ENCODE measurements at places on chromosomes 2 and 18.

DNA sequence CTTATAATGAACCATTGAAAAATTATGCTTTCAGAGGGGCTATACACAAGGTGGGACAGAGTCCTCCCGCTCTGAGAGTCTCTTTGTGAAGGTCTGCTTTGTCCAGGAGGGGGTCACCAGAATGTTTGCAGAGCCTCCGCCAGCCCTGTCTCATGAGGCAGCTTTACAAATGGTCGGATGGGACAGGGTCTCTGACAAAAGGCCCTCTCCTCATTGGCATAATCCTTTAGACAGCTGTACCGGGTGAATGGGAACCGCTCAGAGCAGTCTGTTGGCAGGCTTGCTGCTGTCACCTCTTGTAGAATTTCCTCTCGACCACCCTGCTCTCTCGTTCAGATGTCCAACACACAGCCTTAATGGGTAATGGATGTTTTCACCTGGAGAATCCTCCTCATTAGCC, 40.2 kb upstream of the TGIF1 start:
- DNase-seq, result no peak

DNA sequence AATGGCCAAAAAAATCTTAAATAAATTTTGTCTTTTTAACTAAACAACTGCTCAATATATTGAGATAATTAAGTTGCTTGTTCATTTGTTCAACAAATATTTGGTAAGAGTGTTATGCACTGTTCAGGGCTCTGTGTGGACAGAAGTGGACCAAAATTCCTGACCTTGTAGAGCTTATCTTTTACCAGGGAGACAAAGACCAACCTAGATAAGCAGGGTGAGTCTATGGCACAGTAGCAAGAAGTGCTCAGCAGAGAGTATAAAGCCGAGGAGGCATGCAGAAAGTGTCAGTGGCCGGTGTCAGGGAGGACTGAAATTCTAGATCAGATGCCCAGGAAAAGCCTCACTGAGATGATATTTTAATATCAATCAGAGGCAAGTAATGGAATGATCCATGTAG, 2.6 kb downstream of the RAB27B start:
- DNase-seq, result no peak

DNA sequence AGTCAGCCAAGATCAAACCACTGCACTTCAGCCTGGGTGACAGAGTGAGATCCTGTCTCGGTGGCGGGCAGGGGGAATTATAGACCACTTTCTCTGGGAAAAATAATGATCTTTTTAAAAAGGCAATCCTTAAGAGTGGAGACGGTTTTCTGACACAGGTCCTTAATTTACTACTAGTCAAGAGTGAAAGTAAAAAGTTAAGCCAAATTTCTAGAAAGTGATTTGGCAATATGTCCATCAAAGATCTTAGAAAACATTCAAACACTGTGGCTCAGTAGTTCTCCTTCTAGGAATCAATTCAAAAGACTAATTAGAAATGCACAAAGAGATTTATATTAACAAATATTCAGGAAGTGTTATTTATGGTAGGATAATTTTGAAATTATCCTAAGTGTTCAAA, 148.5 kb upstream of the DNMT3A start:
- no peak for DNase-seq

DNA sequence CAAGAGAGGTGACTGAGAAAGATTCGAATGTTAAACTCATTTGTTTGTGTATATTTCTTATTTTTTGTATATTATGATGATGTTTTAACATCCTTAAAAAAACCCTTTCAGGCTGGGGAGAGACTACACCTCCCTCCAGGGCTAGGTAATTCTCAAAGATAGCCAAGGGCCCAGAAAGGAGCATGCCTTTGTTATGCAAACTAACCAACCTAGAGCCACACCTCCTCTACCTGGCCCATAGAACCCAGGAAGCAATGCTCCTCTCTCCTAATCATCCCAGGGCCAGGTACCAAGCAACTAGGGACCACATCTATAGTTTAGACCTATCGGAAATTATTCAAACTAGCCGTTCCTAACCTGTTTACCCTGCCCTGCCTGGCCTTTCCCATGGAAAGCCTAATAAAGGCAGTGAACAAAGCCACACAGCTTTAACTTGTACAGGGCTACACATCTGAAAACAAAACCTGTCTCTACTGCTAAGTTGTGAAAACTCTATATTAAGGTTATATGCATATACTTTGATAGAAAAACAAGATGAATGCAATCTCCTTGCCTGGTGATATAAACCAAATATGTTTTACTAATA, 79.7 kb downstream of the COLEC12 start:
- no peak for DNase-seq

DNA sequence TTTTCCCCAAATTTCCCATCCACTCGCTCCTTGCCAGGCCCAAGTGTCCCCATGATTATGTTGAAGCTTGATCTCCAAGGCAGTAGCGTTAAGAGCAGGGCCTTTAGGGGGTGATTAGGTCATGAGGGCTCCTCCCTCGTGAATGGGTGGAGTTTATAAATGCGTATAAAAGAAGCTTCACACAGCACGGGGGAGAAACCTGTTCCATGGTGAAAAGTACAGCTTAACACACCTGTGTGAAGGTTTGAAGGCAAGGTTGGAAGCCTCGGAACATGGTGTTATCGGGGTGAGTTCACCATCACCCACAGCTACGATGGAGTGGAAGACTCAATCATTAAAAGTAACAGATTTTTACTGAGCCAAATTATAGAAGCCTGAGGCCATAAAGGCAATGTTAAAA, 137.4 kb upstream of the ALKAL2 start:
- no peak for DNase-seq

DNA sequence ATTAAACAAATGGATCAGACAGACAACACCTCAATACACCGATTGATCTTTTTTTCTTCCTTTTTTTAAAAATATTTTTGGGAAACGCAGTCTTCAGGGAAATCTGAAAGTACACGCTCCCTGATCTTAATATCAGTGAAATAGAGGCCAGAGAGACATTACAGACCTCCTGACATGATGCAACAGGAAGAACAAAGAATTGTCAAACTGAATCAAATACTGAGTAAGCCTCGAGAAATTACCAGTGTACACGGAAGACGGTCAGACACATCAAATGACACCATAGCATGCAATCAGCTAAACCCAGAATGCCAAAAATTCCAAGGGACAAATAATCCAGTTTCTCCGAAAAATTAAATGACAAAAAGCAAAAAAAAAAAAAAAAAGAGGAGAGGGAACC, 80.2 kb upstream of the NFU1 start:
- no peak for DNase-seq

DNA sequence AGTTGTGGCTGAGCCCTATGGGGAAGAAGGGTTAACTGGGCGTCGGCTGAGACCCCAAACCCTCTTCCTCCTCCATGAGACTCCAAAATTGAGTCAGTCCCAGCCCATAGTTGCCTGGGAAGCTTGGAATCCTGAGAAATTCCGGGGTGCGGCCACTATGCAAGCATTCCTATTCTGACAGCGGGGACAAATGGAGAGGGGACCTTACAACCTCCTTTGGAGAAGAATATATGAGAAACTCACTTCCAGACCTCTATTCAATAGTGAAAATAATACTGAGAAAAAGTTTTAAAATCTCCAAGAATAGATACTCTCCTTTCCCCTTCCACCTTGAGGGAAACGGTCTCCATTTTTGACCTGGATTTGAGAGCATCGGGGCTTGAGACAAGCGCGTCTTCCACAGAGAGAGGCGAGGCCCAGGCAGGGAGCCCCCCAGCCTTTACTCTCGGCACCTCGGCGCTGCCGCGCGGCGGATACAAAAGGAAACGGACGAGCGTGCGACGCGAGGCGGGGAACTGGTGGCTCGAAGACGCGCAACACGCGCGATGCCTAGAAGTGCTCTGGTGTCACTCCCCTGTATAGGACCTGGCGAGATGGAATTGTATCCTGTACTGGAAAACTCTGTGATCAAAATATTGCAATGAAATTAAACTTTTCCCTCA, 11.1 kb downstream of the NR4A2 start:
- DNase-seq, result no peak

DNA sequence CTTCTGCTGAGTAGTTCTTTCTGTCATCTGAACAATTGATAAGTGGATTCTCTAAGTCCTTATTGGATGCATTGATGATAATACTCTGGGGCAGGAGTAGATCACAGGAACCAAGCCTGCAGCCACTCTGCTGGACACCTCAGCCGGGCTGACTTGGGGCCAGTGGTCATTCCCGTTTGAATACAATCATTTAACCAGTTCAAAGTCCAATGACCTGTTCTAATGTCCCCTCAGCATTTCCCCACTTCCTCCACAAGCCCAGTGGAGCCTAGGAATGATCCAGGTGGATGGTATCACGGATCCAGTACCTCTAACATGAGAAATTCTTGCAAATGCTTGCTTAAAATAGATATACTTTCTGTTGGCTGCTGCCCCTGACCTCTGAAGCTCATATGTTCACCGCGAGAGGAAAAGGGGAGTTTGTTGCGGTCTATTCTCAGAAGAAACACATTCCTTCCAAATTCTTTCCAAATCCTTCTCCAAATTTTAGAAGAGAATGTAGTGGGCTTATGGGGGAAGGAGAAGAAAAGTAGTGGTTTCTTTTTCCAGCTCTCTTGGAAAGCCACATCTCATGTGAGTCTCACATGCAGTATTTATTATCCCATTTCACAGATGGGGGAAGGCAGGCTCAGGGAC, 170.9 kb downstream of the INHBB start:
- DNase-seq, result no peak
